Stomach (tissue), 19 donors: ENCODE measurements at places on chromosomes 4 and X. TPM values are rescaled to one million over a fixed set of nuclear protein-coding genes. Genes with fewer than 3 reads are reported as not detected.

DNA sequence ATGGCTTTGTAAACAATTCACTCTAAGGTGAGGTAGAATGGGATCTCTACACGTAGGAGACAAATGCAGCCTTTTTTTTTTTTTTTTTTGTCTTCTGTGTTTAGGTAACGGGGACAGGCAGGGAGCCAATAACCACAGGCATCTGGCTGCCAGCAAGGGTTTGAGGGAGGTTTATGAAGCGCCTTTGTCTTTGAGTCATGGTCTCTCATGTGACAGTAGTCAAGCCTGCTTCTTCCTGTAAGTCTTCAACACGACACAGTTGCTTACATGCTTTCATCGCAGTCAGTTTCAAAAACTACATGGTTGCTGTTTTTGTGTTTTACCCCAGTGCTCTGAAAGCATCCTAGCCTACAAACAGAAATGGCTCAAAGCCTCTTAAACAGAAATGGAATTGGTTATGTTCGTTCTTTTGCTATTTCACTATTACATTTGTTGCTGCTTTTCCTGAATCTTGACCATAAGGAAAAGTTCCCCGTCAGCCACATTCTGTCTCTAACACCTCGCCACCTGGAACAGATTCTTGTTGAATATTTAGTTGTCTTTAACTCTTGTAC lies 127.8 kb upstream of the METTL14 start:
- no peak for DNase-seq
- H3K27ac ChIP-seq: no peak overlapping the region
- H3K4me1 ChIP-seq: no peaks in the 10 kb centered on the region
- H3K27me3 ChIP-seq: no peaks in the 10 kb centered on the region

FOXP3 gene
- total RNA-seq: not detected

DNA sequence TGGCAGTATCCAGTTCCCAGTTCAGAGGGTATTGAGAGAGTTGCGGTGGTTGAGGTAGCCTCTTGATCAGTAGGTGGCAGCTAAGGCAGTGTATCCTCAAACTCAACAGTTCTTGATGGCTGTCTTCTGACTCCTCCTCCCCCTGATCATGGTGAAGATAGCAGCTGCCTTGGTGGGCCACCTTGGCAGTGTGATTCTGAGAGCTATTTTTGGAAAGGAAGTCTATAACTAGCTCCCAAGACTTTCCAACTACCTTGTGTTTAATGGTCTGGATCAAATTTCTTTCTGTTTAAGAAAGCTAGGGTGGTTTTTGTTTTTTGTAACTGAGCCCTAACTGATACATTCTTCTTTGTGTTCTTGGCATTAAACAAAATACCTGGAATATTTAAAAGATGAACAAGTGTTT lies 10.5 kb upstream of the TBC1D19 start:
- H3K4me3 ChIP-seq: no peak overlapping the region
- no peaks in the 10 kb centered on the region for H3K4me1 ChIP-seq
- no peaks in the 10 kb centered on the region for H3K36me3 ChIP-seq
- H3K27me3 ChIP-seq: no peaks in the 10 kb centered on the region
- no peak for DNase-seq

DNA sequence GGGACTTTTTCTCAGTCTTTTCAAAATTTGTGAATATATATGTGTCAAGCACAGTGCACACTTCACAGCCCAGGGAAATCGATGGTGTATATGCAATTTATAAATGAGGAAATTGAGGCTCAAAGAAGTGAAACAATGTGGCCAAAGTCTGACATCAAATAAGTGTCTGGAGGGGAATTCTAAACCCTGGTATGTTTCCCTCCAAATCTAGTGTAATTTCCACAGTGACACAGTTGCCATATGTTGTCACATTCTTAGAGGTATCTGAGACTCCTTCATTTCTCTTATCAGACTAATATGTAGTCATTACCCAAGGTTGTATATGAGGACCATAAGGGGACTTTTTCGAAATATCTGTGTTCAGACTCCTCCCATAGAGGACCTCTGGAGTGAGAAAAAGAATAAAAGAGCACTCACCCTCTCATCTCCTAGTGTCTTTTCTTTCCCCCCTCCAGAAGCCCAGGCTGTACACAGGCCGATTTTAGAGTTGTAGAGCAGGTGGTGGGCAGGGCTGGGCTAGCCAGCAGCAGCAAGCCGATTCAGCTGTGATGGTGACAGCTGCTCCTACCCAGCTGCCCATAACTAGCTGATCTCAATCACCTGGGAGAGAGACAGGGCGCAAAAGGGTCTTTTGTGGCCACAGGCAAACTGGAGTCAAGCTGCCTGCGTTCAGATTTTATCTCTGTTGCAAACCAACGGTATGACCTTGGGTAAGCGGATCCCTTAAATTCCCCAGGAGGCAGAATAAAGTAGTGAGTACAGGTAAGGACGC lies 55.1 kb downstream of the CLCN5 start:
- DNase-seq: no peak
- H3K27ac ChIP-seq: no peak overlapping the region
- no peaks in the 10 kb centered on the region for H3K27me3 ChIP-seq
- no peaks in the 10 kb centered on the region for H3K4me1 ChIP-seq
- H3K4me3 ChIP-seq: no peak overlapping the region
- no peaks in the 10 kb centered on the region for H3K36me3 ChIP-seq

GRCh38 chrX:13153796-13154195 lies 109.4 kb upstream of the FAM9C start:
- DNase-seq: no peak
- no peaks in the 10 kb centered on the region for H3K27me3 ChIP-seq
- no peaks in the 10 kb centered on the region for H3K36me3 ChIP-seq
- no peak overlapping the region for H3K4me3 ChIP-seq
- H3K4me1 ChIP-seq: no peaks in the 10 kb centered on the region

ZNF185 gene
- 5.0 TPM for total RNA-seq

DNA sequence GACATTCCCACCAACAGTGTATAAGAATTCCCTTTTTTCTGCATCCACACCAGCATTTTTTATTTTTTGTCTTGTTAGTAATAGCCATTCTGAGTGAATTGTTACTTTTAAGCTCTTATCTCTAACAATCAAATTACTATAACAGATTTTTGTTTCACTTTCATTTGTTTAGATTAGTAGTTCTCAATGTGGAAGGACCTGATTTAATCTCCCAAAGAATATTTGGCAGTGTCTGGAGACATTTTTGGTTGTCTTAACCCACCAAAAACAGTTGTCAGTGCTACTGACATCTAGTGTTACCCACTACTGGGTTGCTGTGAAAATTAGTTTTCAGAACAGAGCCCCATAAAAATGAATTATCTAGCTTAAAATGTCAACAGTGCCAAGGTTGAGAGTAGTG lies 37.9 kb downstream of the RUFY3 start:
- H3K27me3 ChIP-seq: no peaks in the 10 kb centered on the region
- no peak overlapping the region for H3K27ac ChIP-seq
- peaks cover 33% of the 10 kb centered on the region for H3K4me1 ChIP-seq
- no peak overlapping the region for H3K4me3 ChIP-seq
- DNase-seq: no peak

DNA sequence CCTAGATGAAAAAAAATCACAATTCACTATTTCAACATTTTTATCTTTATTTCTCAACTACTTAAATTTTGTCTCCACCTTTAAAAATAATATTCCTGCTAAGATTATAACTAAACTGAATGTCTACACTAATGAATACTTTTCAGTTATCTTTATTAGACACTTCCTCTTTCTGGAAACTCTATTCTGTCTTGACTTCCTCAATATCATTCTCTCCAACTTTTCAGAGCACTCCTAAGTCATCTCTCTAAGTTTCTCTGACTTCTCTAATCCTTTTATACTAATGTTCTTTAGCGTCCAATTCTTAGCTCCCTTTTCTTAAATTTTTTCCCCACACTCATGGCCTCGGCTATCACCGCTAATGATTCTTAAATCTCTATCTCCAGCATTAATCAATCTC lies 374.2 kb downstream of the FBXO8 start:
- H3K27ac ChIP-seq: no peak overlapping the region
- H3K4me3 ChIP-seq: no peak overlapping the region
- no peaks in the 10 kb centered on the region for H3K27me3 ChIP-seq
- H3K36me3 ChIP-seq: no peaks in the 10 kb centered on the region
- H3K4me1 ChIP-seq: peaks cover 11% of the 10 kb centered on the region

DNA sequence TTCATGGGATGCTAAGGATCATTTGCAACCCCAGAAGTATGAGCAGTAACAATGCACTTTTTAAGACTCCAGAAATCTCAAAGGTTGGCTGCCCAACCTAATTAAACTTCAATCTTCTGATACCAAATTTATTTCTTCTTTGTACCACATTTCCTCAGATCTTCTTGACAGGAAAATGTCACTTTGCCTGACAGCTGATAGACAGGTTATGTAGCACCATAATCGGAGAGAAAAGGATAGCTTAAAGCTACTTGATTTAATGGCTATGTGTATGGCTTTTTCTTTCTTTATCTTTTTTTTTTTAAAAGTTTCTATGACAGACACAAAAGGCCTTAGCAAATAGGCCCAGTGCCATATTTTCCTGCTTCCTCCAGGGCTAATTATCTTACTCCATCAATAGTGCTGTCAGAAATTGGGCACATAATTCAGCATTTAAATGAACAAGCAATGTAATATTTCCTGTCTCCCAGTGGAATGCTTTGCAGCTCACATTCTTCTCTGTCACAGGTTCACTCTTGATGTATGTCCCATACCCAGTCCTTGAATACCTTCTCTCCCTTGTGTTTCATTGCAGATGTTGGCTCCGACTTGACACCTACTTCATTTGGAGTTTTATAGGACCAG lies 795.7 kb downstream of the ADGRL3 start:
- no peaks in the 10 kb centered on the region for H3K4me1 ChIP-seq
- H3K36me3 ChIP-seq: no peaks in the 10 kb centered on the region
- no peak overlapping the region for H3K4me3 ChIP-seq
- DNase-seq: peak; percentile 8
- no peak overlapping the region for H3K27ac ChIP-seq
- no peaks in the 10 kb centered on the region for H3K27me3 ChIP-seq

SMARCAD1 gene
- 53.2 TPM for total RNA-seq

DNA sequence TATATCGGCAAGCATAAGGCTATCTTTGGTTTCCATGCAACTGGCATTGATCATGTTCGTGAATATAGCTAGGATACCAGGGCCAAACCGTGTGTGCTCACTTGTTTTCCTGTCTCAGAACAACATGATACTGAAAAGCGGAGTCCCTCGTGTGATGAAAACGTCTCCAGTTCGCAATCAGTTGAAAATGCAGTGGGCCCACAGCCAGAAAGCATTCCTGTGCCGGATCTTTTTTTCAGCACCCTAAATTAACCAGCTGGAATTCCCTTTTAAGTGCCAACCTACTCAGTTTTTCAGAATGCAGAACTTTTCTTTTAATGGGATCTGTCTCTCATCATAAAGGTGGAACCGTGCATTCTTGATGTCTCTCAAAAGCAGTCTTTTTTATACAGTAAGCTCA lies 130.8 kb upstream of the FRG1 start:
- H3K36me3 ChIP-seq: no peaks in the 10 kb centered on the region
- no peak overlapping the region for H3K4me3 ChIP-seq
- H3K4me1 ChIP-seq: no peaks in the 10 kb centered on the region
- H3K27ac ChIP-seq: no peak overlapping the region
- H3K27me3 ChIP-seq: no peaks in the 10 kb centered on the region

CXCL9 gene
- total RNA-seq: 1.2 TPM

GRCh38 chr4:165605811-165606210 lies 227.0 kb downstream of the CPE start:
- H3K4me1 ChIP-seq: peaks cover 10% of the 10 kb centered on the region
- H3K27me3 ChIP-seq: no peaks in the 10 kb centered on the region
- no peak overlapping the region for H3K27ac ChIP-seq
- H3K4me3 ChIP-seq: no peak overlapping the region
- no peaks in the 10 kb centered on the region for H3K36me3 ChIP-seq

CXCL8 gene
- not detected for total RNA-seq
